Activated T-helper 1 cell treated with anti-CD3 and anti-CD28 coated beads, Interleukin-2, amount 50 U/mL, for 16 hours (primary cell): ENCODE measurements at places on chromosomes 11 and 22.

DNA sequence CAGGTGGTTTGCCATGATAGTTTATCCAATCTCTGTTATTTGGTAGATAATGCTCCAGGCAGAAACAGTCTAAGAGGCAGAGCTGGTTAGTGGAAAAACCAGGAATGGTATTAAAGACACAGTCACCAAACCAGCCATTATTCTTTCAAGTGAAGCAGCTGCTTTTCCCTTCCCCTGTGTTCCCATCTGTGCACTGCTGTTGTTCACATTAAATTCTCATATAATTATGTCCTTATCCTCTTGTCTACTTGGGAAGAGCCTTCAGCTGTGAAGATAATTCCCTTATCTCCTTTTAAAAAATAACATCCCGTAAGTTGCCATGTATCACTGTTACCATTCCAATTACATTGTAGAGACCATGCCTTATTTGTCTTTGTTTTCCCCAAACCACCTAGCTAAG is 5.2 kb upstream of the TBCEL start:
- DNase-seq = no peak

GRCh38 chr11:79229047-79229446 is 211.8 kb downstream of the TENM4 start:
- DNase-seq = no peak

- no peak for DNase-seq
Measured at GRCh38 chr22:47474895-47475294, 712.4 kb downstream of the TBC1D22A start.

- no peak for DNase-seq
Measured at GRCh38 chr22:46972256-46972655, 209.8 kb downstream of the TBC1D22A start.

DNA sequence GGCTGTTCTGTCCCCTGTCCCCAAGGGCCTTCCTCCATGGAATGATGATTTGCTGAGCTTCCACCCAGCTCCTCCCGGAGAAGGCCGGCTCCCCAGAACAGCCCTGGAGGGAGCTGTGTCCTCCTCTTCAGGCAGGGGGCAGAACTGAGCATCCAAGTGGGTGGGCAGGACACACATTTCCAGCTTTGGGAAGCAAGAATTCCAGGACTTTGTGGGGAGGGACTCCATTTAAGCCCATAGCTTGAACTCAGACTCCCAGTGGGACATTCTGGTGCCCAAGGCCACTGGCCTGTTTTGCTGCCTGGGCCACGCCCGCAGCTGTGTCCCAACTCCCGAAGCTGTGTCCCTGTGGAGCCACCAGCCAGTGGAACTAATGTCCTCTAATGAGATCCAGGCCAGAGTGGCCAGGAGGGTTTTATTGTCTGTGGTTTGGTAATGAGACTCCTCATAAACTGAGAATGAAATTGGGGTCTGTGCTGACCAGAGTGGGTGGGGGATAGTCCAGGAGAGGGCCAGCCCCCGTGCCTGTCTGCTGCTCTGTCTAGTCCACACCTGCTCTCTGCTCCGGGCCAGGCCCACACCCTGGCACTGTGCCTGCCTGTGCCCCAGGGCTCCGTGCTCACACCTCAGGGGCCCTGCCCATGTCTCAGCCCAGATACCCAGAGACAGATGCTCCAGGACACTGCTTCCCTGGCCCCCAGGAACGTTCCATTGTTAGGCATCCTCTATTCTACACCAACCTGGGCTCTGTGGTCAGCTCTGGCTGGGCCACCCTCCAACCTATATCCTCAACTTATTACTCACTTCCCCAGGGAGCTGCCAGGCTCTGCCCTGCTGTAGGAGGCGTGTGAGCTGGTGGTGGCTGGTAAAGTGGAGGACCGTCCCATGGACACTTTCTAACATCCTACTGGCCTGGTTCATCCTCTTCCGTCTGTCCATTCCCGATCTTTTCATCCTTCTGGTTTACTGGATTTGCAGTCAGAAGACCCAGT is 7.6 kb downstream of the NECTIN1 start:
- no peak for DNase-seq

- DNase-seq = no peak
Measured at GRCh38 chr11:104897891-104898684, at the start of gene CASP12. Gene CASP12 (minus strand): TSS chr11:104898460.

DNA sequence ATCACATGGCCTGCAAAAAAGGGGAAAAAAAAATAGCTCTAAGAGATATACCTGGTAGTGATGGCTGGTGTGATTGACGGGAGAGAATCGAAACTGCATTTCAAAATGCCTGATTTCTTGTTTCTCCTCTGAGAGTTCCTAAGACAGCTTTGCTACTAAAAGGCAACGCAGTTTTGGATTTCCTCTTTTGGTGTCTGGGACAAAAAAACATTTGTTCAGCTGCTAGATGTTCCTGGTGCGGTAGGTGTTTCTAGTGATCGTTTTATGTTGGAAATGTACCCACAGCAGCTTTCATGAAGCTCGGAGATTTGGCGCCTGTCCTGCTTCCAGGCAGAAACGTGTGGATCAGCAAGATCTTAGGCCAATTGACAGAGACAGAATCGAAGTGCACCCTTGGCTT is 18.1 kb downstream of the P2RX3 start:
- DNase-seq = no peak

DNA sequence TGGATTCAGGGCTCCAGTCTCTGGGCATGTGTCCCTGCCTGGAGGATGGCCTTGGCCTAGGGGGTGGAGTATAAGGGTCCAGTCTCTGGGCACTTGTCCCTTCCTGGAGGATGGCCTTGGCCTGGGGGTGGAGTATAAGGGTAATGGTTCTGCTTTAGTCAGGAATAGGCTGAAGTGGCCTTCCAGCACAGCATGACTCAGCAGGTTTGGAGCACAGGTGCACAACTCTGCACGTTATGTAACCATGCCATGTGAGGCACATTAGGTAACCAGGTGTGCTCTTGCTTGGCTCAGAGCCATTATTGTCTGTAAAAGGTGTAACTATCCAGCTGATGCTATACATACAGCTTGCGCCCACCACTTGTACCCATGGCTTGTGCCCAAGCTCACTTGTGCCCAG is 48.4 kb upstream of the POLD3 start:
- DNase-seq = no peak

DNA sequence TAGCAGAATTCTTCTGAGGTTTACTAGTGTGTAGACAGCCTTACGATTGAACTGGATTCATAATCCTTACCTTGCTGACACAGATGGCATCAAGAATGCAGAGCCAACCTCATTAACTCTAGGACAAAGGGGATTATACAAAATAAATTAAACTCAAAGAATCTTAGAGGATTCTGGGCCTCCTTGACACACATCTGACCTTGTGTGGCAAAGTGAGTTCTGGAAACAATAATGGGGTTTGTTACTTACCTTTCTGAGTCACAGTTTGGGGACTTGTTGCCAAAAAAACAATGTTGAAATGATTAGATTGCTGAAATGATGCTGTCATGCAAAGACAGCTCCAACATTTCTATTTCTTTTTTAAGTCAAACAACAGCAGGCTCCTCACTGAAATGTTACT is 179.1 kb upstream of the ISX start:
- DNase-seq = no peak

GRCh38 chr22:48488611-48489511 is 1338.8 kb downstream of the BRD1 start:
- DNase-seq = no peak

DNA sequence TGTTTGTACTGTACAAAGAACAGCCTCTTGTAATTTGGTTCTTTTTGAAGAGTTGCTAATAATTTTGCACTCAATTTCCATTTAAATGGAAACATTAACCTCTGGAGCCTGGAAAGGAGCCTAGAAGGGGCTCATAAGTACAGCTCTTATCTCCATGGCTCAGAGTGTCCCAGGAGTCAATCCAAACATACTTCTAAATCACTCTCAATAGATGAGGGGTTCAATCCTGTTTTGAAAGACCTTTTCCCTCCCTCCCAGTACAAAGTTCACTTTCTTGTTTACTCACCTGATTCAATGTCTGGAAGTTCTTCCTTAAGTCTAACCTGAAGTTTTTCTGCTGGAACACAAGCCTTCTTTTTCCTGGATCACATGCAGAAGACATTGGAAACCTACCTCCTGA is 273.0 kb upstream of the PLET1 start:
- no peak for DNase-seq

DNA sequence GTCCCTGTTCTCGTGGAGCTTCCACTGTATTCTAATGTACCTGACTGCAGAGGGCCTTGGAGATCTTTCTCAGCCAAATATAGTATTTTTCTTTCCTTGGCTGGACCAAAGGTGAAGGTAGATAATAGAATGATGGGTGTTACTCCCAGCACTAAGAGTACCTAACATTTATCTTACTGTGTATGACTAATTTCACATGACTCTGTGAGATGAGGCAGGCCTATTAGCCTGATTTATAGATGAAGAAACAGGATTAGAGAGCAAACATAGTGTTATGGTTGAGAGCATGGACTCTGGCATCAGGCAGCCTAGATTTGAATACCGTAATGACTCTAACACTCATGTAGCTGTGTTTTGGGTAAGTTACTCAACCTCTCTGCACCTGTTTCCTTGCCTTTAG is 2.7 kb downstream of the ACO2 start:
- DNase-seq = no peak

DNA sequence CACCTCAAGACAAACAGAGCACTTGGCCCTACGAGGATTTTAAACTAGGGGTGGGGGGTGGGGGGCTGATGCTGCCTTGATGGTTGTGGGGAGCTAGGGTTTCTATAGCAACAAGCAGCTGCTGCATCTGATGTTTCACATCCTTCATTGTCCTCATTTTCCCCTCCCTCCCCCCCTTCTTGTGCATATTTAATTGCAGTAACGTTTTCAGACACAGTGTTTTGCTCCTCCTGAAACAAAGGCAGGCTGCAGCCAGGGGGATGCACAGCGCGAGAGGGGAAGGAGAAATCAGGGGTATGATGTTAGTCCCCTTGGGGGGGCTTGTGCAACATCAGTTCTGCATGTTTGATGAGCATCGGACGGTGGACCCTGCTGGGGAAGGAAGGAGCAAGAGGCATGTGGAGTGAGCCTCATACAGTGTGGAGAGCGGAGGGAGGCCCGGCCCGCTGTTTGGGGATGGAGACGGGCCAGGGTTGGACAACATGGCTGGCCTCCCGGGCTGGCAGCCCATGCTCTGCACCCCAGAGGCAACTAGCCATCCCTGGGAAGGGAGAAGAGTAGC is 208.3 kb downstream of the CEP164 start:
- no peak for DNase-seq

DNA sequence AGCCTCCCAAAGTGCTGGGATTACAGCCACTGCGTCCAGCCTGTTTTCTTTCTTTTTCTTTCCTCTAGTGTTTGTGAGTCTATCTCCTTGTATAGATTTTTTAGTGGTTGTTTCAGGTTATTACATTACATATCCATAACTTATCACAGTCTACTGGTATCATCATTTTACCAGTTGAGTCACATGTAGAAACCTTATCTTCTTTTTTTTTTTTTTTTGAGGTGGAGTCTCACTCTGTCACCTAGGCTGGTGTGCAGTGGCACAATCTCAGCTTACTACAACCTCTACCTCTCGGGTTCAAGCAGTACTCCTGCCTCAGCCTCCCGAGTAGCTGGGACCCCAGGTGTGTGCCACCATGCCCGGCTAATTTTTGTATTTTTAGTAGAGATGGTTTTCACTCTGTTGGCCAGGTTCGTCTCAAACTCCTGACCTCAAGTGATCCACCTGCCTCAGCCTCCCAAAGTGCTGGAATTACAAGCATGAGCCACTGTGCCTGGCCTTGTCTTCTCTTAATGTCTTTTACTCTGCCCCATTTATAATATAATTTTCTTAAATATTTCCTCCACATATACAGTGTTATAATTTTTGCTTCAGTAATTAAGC is 11.0 kb downstream of the CDC45 start:
- no peak for DNase-seq

DNA sequence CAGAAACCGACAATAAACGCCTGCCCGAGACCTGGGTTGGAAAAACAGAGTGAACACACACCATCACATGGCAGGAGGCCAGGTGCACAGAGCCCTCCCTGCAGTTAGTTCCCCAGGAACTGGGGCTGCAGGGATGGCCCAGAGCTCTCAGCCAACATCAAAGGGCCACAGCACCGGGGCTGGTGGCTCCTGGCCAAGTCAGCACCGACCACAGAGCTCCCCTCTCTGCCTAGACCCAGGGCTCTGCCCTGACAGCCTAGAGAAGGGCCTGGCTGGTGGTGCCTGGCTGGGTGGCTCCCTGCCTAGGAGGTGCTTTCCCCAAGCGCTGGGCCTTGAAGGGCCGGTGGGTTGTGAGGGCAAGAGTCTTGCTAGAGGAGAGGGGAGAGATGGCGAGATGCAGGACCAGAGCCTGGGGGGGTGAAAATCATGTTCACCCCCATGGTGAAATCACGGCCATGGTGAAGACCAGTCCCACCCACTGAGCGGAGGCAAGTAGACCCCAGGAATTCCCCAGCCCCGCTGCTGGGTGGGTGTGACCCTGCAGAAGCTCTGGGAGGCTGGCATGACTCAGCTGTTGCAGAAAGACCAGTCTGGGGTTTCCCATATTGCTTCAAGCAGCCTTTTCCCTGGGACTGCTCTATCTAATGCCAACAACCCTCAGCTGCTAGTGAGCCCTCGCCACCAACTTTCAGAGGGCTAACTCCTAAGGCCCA is 7.2 kb upstream of the BID start:
- no peak for DNase-seq

GRCh38 chr11:128615076-128615475 is 27.7 kb upstream of the ETS1 start:
- no peak for DNase-seq

- DNase-seq = no peak
Measured at GRCh38 chr11:21268036-21268435, 598.6 kb downstream of the NELL1 start.

- no peak for DNase-seq
Measured at GRCh38 chr22:44604455-44604854, 97.5 kb upstream of the PRR5 start.

- DNase-seq = no peak
Measured at GRCh38 chr11:107705027-107705426, 6.8 kb downstream of the SLN start.

GRCh38 chr11:134585666-134586610 is 173.9 kb upstream of the B3GAT1 start:
- no peak for DNase-seq

- no peak for DNase-seq
Measured at GRCh38 chr22:27572278-27572666, 229.3 kb downstream of the MN1 start.

DNA sequence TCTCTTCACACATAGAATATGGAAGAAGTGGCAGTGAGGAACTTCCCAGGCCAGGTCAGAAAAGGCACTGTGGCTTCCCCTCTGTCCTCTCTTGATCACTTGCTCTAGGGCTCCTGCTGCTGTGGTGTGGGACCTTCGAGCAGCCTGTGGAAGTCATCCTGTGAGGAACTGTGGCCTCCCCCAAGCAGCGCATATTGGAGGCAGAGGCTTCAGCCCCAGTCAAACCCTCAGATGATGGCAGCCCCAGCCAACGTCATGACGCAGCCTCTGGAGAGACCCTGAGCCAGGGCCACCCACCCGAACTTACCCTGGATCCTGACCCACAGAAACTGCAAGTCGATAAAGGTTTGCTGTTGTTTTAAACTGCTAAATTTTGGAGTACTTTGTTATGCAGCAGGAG is 444.9 kb downstream of the TBC1D22A start:
- no peak for DNase-seq

DNA sequence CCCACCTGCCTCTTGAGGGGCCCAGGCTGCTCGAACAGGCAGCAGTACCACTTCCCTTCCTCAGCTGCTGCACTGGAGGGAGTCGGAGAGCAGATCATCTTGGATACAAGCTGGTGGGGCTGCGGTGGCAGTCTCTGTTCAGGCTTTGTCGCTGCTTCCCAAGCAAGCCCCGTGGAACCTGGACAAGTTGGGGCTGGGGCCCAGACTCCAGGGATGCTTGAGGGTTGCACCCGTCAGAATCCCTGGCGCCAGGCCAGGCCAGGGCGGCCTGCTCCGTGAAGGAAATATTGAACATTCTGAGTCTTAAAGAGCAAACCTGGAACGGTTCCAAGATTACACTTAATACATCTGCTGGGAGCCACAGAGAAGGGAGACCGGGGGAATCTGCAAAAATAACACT is 310.1 kb upstream of the SORL1-AS1 start:
- no peak for DNase-seq
